Ecto neural progenitor cell (in vitro differentiated cells): ENCODE measurements at places on chromosomes 12 and 14.

- no peak for DNase-seq
Observed at GRCh38 chr12:57460468-57460784, 841 bp downstream of the GLI1 start.

GRCh38 chr14:99001241-99001640 is 270.8 kb downstream of the BCL11B start:
- DNase-seq = no peak

- DNase-seq = no peak
Observed at GRCh38 chr14:104320611-104321086, 182.3 kb downstream of the KIF26A start.

- DNase-seq = peak; percentile 60
Observed at GRCh38 chr12:126093908-126094307, 1028.7 kb downstream of the AACS start.

GRCh38 chr12:57810450-57810849 is 8.1 kb downstream of the AVIL start:
- no peak for DNase-seq

- no peak for DNase-seq
Observed at GRCh38 chr14:89379006-89379405, 38.0 kb downstream of the FOXN3 start.

- peak; percentile 30 for DNase-seq
Observed at GRCh38 chr14:96151242-96151641, 53.4 kb upstream of the BDKRB2 start.

- no peak for DNase-seq
Observed at GRCh38 chr14:61603736-61604135, 91.6 kb upstream of the HIF1A start.

DNA sequence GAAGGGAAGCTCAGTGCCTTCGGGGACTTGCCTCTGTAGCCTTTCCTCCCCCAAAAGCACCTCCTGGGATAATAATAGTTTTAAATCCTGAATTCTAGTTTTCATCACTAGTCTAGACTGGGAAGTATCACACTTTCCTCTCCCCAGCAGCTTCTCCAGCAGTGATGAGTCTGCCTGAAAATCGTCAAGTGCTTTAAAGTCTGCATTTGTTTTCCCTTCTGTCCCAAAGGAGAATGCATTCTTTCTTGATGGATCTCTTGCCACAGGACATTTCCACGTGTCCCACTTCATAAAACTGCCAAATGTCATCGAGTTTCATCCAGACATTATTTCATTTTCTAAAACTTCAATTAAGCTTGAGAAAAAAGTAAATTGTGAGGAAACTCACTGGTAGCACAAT is 15.0 kb downstream of the CSRP2 start:
- DNase-seq = no peak

DNA sequence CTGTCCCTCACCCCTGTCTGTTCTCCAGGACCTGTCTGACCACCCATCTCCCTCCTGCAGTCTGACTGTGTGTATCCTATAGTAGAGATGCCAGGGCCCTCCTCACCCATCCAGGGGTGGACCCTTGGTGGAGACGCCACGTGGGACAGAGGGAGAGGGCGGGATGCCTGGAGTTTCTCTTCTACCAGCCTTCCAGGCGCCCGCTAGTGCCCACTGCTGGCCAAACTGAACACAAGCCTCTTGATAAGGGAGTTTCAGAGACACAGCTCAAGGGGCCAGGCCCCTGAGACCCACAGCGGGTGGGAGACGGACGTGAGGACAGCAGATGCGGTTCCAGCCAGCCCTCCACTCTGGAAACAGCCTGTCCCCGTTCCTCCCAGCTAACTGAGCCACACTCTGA is 147.3 kb downstream of the RBM19 start:
- DNase-seq = peak; percentile 90

DNA sequence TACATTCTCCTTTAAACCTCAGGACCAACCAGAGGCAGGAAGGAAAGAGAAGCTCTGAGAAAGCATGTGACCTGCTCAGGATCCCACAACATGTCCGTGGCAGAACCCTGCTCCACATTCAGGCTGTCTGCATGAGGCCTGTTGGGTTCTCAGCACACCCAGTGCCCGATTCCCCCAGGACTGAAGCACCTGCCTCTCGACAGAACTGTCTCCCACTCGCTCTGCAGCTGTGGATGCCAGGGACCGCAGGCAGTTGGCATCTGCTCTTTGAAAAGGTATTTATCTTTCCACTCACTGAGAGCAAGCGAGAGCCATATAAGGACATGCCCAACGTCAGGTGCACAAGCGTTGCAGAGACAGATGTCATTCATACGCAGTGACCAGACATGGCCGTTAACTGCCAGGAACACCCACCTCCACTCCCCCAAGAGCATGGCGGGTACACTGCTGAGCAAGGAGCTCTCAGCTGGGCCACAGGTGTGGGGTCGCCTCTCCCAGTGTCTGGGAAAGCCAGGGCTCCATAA is 18.9 kb downstream of the PITPNM2 start:
- no peak for DNase-seq

DNA sequence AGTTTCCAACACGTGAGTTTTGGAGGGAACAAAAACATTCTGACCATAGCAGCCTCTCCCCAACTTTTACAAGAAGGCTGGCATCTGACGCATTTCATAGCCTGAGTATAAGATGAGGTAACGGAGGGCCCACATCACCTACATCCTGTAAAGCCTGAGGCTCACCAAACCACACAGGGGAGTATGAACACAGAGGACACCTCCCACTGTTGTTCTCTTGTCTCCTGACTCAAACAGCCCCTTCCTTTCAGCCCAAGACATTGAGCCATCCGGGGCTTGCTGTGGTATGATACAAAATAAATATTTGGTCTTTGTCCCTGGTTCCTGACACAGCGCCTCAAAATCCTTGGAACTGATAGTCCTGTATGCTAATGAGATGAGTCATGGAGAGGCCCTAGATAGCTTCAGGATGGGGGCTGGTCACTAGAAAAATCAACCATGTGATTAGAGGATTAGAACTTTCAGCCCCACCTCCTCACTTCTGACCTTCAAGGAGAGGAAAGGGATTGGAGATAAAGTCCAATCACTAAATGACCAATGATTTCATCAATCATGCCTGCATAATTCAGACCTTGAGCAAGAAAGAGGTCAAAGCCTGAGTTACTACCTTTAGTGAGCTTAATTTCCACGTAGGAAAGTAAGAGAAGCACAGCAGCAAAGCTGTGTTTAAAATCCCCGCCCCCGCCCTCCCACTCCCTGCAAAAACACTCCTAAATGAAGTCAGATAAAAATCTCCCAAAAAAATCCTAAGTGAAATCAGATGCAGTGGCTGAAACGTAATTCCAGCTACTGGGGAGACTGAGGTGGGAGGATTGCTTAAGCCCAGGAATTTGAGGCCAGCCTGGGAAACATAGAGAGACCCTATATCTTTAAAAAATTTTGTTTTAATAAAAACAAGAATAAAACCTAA is 236.4 kb downstream of the PCNX1 start:
- no peak for DNase-seq

- peak; percentile 47 for DNase-seq
Observed at GRCh38 chr12:3680919-3681594, 71.9 kb downstream of the CRACR2A start.

DNA sequence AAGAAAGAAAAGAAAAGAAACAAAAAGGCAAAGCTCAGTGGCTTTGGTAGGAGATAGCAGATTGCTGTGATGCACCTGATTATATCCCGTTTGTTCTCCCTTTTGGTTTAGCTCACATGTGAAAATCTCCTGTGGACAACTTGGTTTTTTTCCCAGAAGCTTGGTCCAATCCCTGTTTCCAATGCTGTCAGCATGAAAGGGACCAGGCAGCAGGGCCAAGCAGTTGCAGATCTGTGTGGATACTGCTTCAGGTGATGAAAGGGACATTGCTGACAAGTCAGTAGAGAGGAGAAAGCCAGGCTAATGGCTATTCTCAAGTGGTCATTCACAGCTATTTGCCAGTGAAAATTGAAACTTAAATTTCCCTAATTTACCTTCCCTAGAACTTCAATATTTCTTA is 18.8 kb upstream of the SLCO1A2 start:
- no peak for DNase-seq

GRCh38 chr12:46187023-46187422 is 81.8 kb downstream of the SLC38A1 start:
- no peak for DNase-seq

- DNase-seq = peak; percentile 63
Observed at GRCh38 chr12:114692186-114693058, 8.4 kb upstream of the TBX3 start.

DNA sequence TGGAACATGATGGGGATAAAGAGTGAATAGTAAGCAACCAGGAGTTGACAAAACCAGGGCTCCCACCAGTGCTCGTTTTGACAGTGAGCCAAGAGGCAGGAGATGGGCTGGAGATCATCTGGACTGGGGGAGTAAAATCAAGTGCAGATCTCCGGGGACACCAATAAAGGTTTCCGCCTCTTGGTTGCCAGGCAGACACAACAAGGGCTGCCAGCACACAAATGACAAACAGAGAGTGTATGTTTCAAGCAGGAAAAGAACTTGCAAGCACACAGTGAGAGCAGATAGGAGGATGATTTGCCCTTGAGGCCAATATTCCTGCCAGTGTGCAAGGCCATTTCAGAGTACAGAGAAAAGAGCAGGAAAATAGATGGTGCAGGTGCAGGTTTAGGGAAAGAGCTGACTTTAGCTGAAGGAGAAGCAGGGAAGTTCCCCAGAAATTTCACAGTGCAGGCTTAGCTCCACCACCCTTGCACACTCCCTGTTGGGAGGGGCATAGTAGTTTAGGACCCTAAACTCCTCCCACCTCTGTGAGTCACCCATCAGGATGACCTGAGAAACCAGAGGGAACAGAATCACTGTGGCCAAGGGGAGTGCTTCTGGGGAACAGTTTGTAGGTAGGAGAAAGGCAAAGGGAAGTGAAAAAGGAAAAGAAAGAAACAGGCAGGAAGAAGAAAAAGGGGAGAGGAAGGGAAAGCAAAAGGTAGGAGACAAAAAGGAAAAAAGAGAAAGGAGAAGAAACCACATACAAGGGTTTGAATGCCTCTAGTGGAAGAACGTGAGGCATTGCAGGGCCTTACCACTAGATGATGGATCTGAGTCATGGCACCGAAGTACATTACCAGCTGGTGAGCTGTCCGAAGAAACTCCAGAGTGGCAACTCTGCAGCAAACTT is 404.4 kb downstream of the SLC6A15 start:
- DNase-seq = no peak

DNA sequence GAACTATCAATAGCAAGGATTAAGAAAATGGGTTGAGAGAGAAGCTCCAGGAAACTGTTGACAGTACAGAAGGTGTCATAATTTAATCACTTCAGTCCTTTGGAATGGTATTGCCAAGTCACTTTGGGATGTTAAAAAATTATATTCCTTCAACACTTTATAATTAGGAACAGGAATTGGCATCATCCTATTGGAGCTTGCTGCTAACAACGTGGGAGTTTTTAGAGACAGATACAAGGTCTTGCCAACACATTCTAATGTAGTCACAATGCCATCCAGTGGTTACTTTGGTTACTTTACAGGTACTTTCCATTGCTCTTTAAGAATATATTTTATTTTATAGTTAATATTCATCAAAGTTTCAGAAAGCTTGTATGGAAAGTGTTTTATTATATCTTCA is 310.1 kb downstream of the SYT1 start:
- no peak for DNase-seq

- peak; percentile 84 for DNase-seq
Observed at GRCh38 chr12:21169878-21170472, 39.0 kb downstream of the SLCO1B1 start.

DNA sequence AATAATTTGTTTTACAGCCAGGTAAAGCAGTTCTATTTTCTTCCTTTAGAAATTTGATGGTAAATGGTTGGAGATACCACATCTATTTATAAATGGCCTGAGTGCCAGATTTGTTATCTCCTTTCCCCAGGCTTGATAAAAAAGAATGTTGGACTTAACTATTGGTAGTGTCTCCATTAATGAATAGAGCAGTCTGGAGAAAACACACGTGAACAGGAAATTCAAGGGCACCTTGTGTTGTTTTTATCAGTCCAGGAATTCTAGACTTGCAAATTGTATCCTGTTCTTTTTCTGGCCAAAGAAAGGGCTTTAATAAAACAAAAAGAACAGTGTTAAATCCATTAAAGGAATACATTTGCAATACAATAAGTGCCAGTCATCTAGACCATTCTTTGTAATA is 40.8 kb upstream of the BMAL2 start:
- no peak for DNase-seq

DNA sequence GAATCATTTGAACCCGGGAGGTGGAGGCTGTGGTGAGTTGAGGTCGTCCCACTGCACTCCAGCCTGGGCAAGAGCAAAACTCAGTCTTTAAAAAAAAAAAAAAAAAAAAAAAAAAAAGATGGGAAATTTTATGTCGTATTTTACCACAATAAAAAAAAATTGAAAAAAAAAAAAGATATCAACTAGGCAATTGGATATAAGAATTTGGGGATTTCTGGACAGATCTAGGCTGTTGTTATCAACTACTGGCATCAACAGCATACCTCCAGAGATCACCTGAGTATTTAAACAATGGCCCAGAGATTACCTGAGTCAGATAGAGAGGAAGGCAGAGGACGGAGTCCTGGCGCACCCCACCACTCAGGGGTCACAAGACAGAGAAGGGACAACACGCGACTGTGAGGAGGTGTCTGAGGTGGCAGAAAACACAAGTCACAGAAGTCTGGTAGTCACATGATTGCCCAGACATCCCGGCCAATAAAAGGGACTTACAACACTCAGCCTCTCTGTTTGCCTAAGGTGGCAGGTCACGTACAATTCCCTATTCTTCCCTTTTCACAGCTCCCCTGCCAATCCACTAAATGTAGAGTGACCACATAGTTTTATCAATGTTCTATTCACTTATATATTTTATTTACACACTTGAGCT is 1.8 kb downstream of the SPRING1 start:
- no peak for DNase-seq

GRCh38 chr14:105028251-105028927 is 7.5 kb upstream of the CDCA4 start:
- no peak for DNase-seq

- DNase-seq = no peak
Observed at GRCh38 chr12:78645956-78646355, 218.6 kb upstream of the SYT1 start.

GRCh38 chr14:67522270-67522669 is 10.8 kb upstream of the PLEKHH1 start:
- DNase-seq = no peak

- DNase-seq = no peak
Observed at GRCh38 chr12:65640489-65640901, 183.8 kb upstream of the HMGA2 start.

DNA sequence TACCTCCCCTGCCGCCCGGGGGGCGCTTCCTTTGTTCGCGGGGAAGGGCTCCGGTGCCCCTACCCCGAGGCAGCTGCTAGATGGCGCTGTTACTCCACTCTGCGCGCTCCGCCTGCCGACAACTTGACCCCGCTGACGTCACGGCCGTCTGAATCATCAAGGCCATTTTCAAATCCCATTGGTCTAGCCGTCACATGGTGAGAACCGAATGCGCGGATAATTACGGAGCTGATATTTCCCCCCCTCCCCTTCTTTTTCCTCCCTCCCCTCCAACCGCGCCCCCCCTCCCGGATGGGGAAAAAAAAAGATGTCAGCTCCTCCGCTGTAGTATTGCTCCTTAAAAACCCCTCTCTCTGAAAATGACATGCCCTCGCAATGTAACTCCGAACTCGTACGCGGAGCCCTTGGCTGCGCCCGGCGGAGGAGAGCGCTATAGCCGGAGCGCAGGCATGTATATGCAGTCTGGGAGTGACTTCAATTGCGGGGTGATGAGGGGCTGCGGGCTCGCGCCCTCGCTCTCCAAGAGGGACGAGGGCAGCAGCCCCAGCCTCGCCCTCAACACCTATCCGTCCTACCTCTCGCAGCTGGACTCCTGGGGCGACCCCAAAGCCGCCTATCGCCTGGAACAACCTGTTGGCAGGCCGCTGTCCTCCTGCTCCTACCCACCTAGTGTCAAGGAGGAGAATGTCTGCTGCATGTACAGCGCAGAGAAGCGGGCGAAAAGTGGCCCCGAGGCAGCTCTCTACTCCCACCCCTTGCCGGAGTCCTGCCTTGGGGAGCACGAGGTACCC is at the start of gene HOXC10:
Gene HOXC10, plus strand, starts transcription at position 246 of the 791 bp plus-strand sequence. Its CDS starts 114 bp downstream, at position 360.
- peak; percentile 91 for DNase-seq
